Stimulated activated CD8-positive, alpha-beta memory T cell treated with anti-CD3 and anti-CD28 coated beads, Interleukin-4, amount 100 ng/mL, for 24 hours (primary cell): ENCODE measurements at places on chromosomes 16 and 17.

DNA sequence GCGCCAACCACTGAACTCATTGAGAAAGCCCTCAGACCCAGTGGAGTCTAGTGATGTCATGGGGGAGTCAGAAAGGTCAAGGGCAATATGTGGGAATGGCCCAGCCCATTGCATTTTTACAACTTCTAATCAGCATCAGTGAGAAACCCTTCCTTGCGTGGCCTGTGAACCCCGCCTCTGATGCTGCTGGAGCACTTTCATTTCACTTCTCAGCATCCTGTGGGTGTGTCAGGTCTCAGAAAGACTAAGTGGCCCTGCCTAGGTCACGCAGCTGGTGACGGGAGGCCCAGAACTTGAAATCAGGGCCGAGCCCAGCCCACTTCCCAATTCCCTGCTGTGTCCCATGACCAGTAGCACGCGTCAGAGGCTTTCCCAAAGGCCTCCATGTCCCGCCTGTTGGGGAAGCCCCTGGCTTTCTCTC is 6.1 kb downstream of the DNAI2 start:
- DNase-seq = peak; percentile 35

DNA sequence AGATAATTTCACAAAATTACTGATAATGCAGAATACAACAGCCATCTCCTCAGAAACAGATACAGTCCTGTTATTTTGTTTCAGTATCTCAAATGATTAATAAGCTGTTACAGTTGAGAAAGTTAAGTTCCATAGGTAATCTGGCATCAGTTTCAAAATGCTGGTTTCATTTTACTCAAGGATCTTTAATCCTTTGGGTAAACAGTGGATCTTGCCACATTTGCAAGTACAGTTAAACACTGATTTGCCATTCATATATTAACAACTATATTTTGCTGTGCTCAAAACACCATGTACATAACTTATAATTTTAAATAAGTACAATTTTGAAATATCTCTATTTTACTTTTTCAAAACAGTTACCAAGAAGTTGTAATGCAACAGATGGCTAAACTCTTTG is 31.2 kb downstream of the RPGRIP1L start:
- no peak for DNase-seq

DNA sequence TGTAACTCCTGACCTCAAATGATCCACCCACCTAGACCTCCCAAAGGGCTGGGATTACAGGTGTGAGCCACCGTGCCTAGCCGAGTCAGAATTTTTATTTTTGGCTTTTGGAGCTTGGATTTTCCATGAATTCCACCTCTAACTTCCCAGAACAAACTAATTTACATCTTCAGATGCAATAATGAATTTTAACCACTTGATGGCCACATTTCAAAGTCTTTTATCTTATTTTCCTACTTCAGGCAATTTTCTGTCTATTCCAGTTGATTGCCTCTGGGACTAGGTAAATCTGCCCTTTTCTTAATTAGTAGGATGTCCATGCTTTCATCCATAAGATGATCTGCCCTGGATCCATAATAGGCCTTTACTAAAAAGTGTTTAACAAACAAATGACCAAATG is 156.4 kb upstream of the ANKFN1 start:
- no peak for DNase-seq

DNA sequence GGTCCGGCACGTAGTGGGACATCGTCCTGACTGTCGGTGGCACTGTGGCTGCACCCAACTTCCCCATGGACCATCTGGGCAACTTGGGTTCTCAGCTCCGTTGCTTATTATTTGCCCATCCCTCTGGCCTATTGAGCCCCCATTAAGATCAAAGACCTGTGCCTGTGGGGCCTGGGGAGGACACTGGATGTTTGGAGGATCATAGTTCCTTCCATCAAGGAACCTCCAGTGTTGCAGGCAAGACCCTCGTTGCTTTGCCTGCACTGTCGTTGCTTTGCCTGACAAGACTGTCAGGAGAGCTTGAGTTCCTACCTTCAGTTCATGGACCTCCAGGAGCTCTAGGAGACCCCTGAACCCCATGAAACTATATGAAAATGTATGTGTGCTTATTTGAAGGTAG is 127.2 kb downstream of the CCDC144A start:
- no peak for DNase-seq

DNA sequence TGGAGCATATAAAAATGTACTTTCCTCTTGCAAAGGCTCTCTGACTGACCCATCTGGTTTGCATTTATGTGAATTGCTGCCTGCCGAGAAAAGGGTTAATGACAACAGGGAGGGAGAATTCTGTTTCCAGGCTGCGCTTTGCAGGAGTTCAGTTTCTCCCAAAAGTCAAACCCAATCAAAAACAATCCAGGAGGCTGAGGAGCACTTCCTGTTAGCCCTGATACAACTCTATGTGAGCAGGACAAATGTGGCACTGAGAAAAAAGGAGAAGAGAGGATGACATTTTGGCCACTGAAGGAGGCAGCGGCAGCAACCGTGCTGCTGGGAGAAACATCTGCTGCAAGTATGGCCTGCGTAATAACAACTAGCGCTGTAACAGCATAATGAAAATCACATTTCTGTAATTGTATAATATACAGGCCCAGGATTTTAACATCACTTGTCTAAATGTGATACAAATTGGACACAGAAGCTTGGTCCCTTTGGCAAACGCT is 26.8 kb upstream of the ELAC2 start:
- no peak for DNase-seq

- no peak for DNase-seq
Observed at GRCh38 chr17:38713456-38714075, 8.5 kb downstream of the MLLT6 start.

- DNase-seq = peak; percentile 81
Observed at GRCh38 chr17:58328195-58329034, at the start of gene TSPOAP1. Gene TSPOAP1, minus strand, starts transcription at chr17:58328795. Its CDS starts 875 bp downstream, at chr17:58327920.

- peak; percentile 86 for DNase-seq
Observed at GRCh38 chr17:32006957-32007462, at the start of gene LRRC37B. Gene LRRC37B, plus strand, starts transcription at chr17:32007383. Its CDS starts 14,010 bp downstream, at chr17:32021393.

- DNase-seq = no peak
Observed at GRCh38 chr17:17770632-17771044, 66.1 kb downstream of the SREBF1 start.

DNA sequence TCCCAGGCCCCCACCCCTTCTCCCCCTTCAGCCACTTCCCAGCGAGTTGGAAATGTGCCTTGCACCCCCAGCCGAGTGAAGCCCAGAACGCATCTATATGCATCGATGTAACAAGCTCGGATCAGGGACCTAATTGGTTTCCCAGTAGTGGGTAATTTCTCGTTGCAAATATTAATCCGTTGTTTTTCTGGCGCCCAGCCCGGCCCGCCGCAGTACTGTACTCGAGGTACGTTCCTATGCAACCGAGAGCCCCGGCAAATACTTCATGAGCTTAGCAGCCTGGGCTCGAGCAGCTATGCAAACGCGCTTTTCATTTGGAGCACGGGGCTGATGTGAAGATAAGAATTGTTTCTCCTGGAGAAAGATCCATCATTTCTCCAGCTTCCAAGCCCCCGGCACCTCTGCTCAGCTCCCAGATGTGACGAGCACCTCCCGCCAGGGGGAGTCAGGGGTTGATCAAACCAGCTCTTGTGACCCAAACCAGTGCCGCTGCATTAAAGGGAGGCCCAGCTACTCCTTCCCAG is 229.8 kb downstream of the KATNIP start:
- no peak for DNase-seq

DNA sequence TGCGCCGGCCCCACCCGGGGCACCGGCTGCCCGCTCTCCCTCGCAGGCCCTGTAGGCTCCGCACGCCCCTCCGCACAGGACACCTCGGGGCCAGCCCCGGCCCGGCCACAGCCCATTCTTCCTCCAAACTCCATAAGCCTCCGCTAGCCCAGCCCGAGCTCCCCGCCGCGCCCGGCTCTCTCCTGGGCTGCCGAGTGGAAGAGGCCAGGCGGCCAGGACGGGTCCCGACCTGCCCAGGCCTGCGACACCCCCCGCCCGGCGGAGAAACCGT is 397 bp downstream of the NCOR1 start:
- peak; percentile 13 for DNase-seq
